Activated CD4-positive, alpha-beta T cell treated with anti-CD3 and anti-CD28 coated beads for 36 hours (primary cell): ENCODE measurements at places on chromosomes 5 and 9. TPM values are rescaled to one million over a fixed set of nuclear protein-coding genes. Genes with fewer than 3 reads are reported as not detected.

GRCh38 chr9:16128003-16128402 is 575.2 kb downstream of the CCDC171 start:
- H3K27me3 ChIP-seq, result peaks cover 1% of the 10 kb centered on the region
- no peaks in the 10 kb centered on the region for H3K36me3 ChIP-seq
- H3K4me1 ChIP-seq, result peaks cover 13% of the 10 kb centered on the region
- no peak for DNase-seq
- H3K27ac ChIP-seq, result no peak overlapping the region

The GEMIN5 gene
- total RNA-seq, result 33.0 TPM

- H3K27me3 ChIP-seq, result peaks cover 3% of the 10 kb centered on the region
- H3K4me1 ChIP-seq, result no peaks in the 10 kb centered on the region
- H3K36me3 ChIP-seq, result no peaks in the 10 kb centered on the region
These were observed 123.7 kb downstream of the EDIL3 start for GRCh38 chr5:84260939-84261338.

- no peaks in the 10 kb centered on the region for H3K27me3 ChIP-seq
- no peaks in the 10 kb centered on the region for H3K4me1 ChIP-seq
- H3K27ac ChIP-seq, result no peak overlapping the region
- H3K36me3 ChIP-seq, result no peaks in the 10 kb centered on the region
These were observed 848.8 kb downstream of the MAT2B start for GRCh38 chr5:164354139-164354751.

DNA sequence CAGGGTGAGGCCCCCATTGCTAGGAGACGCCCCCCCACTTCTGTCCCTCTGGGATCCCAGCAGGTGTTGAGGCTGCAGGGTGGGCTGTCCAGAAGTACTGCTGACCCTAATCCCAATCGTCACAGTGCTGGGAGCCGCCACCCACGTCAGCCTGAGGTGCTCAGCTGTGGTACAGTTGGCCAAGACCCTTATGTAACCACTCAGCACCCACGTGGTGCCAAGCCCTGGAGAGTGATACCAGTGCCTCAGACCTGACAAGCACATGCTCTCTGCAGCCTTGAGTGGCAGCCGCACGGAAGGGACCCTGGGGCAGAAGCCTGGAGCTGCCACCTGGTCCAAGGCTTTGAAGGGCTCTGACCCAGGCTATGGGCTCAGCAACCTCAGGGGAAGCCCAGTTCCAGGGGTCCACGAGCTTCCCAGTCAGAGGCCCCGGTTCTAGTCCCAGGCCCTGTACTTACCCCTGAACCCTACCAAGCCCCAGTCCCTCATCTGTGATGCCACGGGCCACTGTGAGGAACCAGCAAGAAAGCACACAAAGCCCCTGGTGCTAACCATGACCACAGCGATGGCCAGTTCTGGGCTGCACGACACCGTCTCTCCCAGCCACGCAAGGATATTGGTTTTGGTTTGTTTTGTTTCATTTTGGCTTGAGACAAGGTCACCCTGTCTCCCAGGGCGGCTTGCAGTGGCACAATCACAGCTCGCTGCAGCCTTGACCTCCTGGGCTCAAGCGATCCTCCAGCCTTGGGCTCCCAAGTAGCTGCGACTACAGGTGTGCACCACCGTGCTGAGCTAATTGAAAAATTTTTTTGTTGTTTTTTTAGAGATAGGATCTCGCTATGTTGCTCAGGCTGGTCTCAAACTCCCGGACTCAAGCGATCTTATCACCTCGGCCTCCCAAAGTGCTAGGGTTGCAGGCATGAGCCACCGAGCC is 50.7 kb downstream of the DBH start:
- no peaks in the 10 kb centered on the region for H3K36me3 ChIP-seq
- H3K4me3 ChIP-seq, result no peak overlapping the region
- H3K4me1 ChIP-seq, result peaks cover 30% of the 10 kb centered on the region
- DNase-seq, result no peak

The C9 gene
- not detected for total RNA-seq

The AK8 gene
- total RNA-seq, result not detected

GRCh38 chr5:146193285-146193684 is 10.1 kb upstream of the RBM27 start:
- no peaks in the 10 kb centered on the region for H3K4me1 ChIP-seq
- H3K27me3 ChIP-seq, result peaks cover 10% of the 10 kb centered on the region
- H3K4me3 ChIP-seq, result no peak overlapping the region
- H3K27ac ChIP-seq, result peak overlapping the region; percentile 5
- DNase-seq, result no peak
- no peaks in the 10 kb centered on the region for H3K36me3 ChIP-seq

The FAM163B gene
- not detected for total RNA-seq

DNA sequence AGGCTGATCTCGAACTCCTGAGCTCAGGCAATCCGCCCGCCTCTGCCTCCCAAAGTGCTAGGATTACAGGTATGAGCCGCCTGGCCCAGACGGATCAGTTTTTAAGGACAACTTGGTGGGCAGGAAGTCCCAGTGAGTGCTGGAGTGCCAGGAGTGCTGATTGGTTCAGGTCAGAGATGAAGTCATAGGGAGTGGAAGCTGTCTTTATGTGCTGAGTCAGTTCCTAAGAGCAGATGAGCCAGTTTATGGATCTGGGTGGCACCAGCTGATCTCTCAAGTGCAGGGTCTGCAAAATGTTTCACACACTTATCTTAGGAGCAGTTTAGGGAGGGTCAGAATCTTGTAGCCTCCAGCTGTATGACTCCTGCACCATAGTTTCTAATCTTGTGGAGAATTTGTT is 292.1 kb upstream of the ELAVL2 start:
- no peak overlapping the region for H3K4me3 ChIP-seq
- no peaks in the 10 kb centered on the region for H3K36me3 ChIP-seq
- H3K27me3 ChIP-seq, result no peaks in the 10 kb centered on the region
- no peak for DNase-seq
- no peaks in the 10 kb centered on the region for H3K4me1 ChIP-seq
- H3K27ac ChIP-seq, result no peak overlapping the region

The DMRTA1 gene
- total RNA-seq, result not detected

The PHF19 gene
- total RNA-seq, result 169 TPM

GRCh38 chr9:136584934-136585333 is 39.1 kb upstream of the NOTCH1 start:
- H3K36me3 ChIP-seq, result no peaks in the 10 kb centered on the region
- peaks cover 12% of the 10 kb centered on the region for H3K4me1 ChIP-seq
- DNase-seq, result no peak
- H3K4me3 ChIP-seq, result no peak overlapping the region
- H3K27me3 ChIP-seq, result no peaks in the 10 kb centered on the region

GRCh38 chr5:91384671-91385430 is 1.7 kb upstream of the ARRDC3 start:
- peak; percentile 44 for DNase-seq
- peaks cover 14% of the 10 kb centered on the region for H3K4me1 ChIP-seq
- H3K4me3 ChIP-seq, result peak overlapping the region; percentile 98
- peak overlapping the region; percentile 96 for H3K27ac ChIP-seq
- H3K36me3 ChIP-seq, result peaks cover 15% of the 10 kb centered on the region

- peaks cover 4% of the 10 kb centered on the region for H3K27me3 ChIP-seq
- no peaks in the 10 kb centered on the region for H3K36me3 ChIP-seq
- no peak overlapping the region for H3K4me3 ChIP-seq
- DNase-seq, result peak; percentile 47
These were observed 32.8 kb downstream of the PCDH1 start for GRCh38 chr5:141845371-141845851.

GRCh38 chr9:16597136-16597535 is 273.3 kb downstream of the BNC2 start:
- no peak overlapping the region for H3K27ac ChIP-seq
- H3K27me3 ChIP-seq, result no peaks in the 10 kb centered on the region
- no peaks in the 10 kb centered on the region for H3K4me1 ChIP-seq
- no peaks in the 10 kb centered on the region for H3K36me3 ChIP-seq
- H3K4me3 ChIP-seq, result no peak overlapping the region

The TRIM7 gene
- 1.6 TPM for total RNA-seq

GRCh38 chr5:151118913-151119575 is 38.2 kb upstream of the TNIP1 start:
- no peaks in the 10 kb centered on the region for H3K27me3 ChIP-seq
- peaks cover 9% of the 10 kb centered on the region for H3K4me1 ChIP-seq
- H3K36me3 ChIP-seq, result peaks cover 59% of the 10 kb centered on the region
- no peak overlapping the region for H3K4me3 ChIP-seq
- no peak for DNase-seq
- H3K27ac ChIP-seq, result peak overlapping the region; percentile 42

DNA sequence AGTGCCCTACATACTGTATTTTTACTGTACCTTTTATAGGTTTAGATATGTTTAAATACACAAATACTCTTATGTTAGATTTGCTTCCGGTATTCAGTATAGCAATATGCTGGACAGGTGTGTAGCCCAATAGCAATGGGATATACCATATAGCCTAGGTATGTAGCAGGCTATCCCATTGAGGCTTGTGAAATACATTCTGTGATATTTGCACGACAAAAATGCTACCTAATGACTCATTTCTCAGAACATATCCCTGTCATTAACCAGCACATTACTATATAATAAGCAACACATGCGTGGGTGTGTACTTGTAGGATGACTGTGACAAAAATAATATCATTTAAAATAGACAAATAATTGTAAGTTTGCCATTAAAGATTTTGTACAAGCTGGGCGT is 208.8 kb downstream of the MRPS30 start:
- H3K27me3 ChIP-seq, result no peaks in the 10 kb centered on the region
- no peaks in the 10 kb centered on the region for H3K4me1 ChIP-seq
- H3K27ac ChIP-seq, result no peak overlapping the region
- no peak for DNase-seq
- H3K36me3 ChIP-seq, result no peaks in the 10 kb centered on the region

DNA sequence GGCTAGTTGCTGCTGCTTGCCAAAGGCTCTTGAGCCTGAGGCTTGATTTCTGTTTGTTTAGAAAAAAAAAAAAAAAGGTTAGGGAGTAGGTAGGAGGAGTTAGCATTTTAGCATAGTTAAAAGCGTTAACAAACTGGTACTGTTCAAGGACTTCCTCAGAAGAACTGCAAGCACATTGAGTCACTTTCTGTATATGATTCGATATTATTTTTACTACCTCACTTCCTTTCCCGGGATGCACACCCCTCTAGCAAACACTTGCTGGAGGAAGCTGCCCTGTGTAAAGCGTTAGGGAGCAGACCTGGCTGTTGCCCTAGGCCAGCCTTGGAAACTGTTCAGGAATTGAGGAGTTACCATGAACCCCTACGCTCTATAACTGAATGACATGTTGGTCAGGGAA is 15.7 kb upstream of the CEP120 start:
- peaks cover 32% of the 10 kb centered on the region for H3K4me1 ChIP-seq
- no peaks in the 10 kb centered on the region for H3K36me3 ChIP-seq
- H3K27me3 ChIP-seq, result peaks cover 2% of the 10 kb centered on the region

The SEMA5A gene
- not detected for total RNA-seq

GRCh38 chr9:104984948-104985347 is 57.0 kb upstream of the ABCA1 start:
- no peaks in the 10 kb centered on the region for H3K36me3 ChIP-seq
- peak overlapping the region; percentile 80 for H3K27ac ChIP-seq
- no peak for DNase-seq
- peaks cover 20% of the 10 kb centered on the region for H3K27me3 ChIP-seq
- H3K4me1 ChIP-seq, result peaks cover 29% of the 10 kb centered on the region

DNA sequence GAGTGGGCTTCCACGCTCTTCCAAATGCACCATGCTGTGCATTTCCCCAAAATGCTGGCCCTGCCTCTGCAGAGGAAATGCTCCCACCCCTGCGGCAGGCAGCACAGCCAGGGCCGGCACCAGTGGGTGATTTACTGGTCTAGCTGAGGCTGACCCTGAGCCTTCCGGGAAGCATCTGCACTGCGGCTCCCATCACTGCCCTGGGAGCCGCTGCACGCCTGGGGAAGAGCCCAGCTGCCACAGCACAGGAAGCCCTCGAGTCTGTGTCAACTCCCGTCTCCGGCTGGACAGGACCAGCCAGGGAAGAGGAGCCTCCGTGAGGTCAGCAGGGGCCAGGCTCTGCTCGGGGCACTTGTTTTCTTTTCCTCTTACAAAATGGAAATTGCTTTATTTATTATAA is 25.1 kb upstream of the EEIG1 start:
- DNase-seq, result peak; percentile 32
- H3K4me3 ChIP-seq, result peak overlapping the region; percentile 39
- peaks cover 6% of the 10 kb centered on the region for H3K36me3 ChIP-seq
- H3K4me1 ChIP-seq, result peaks cover 42% of the 10 kb centered on the region

The SPINK7 gene
- not detected for total RNA-seq

- no peak overlapping the region for H3K4me3 ChIP-seq
- H3K27ac ChIP-seq, result no peak overlapping the region
- H3K36me3 ChIP-seq, result no peaks in the 10 kb centered on the region
- no peak for DNase-seq
- H3K4me1 ChIP-seq, result no peaks in the 10 kb centered on the region
These were observed 13.1 kb downstream of the ARHGEF37 start for GRCh38 chr5:149594206-149594895.

- H3K27me3 ChIP-seq, result peaks cover 6% of the 10 kb centered on the region
- H3K27ac ChIP-seq, result no peak overlapping the region
- no peak overlapping the region for H3K4me3 ChIP-seq
- peaks cover 5% of the 10 kb centered on the region for H3K4me1 ChIP-seq
- no peaks in the 10 kb centered on the region for H3K36me3 ChIP-seq
These were observed 226.0 kb downstream of the GAS1 start for GRCh38 chr9:86721226-86721781.
